ENCODE measurements at places on chromosomes 1 and 21. TPM values are rescaled to one million over a fixed set of nuclear protein-coding genes. Genes with fewer than 3 reads are reported as not detected.
A peak's percentile ranks its signal among the peaks of the same experiment; 100 is the strongest.

Gene NUAK2
- 1.7 TPM for total RNA-seq

Gene PBX1
- total RNA-seq = 0.04 TPM

Gene MMP23B
- 2.3 TPM for total RNA-seq

Gene S100B
- total RNA-seq = 10.5 TPM

Gene EXO1
- 91.8 TPM for total RNA-seq

- peaks cover 8% of the 10 kb centered on the region for H3K4me1 ChIP-seq
- no peak for DNase-seq
- no peak overlapping the region for H3K4me3 ChIP-seq
- H3K27me3 ChIP-seq = no peaks in the 10 kb centered on the region
These were observed 10.1 kb downstream of the ATG4C start for GRCh38 chr1:62794053-62794452.

- no peak overlapping the region for H3K4me3 ChIP-seq
- H3K27ac ChIP-seq = no peak overlapping the region
- peaks cover 2% of the 10 kb centered on the region for H3K4me1 ChIP-seq
- H3K27me3 ChIP-seq = peaks cover 40% of the 10 kb centered on the region
- DNase-seq = no peak
These were observed 226.0 kb downstream of the NPHP4 start for GRCh38 chr1:5765997-5766913.

- peaks cover 9% of the 10 kb centered on the region for H3K27me3 ChIP-seq
- no peak overlapping the region for H3K4me3 ChIP-seq
These were observed 16.2 kb upstream of the MYOG start for GRCh38 chr1:203101813-203102634.

DNA sequence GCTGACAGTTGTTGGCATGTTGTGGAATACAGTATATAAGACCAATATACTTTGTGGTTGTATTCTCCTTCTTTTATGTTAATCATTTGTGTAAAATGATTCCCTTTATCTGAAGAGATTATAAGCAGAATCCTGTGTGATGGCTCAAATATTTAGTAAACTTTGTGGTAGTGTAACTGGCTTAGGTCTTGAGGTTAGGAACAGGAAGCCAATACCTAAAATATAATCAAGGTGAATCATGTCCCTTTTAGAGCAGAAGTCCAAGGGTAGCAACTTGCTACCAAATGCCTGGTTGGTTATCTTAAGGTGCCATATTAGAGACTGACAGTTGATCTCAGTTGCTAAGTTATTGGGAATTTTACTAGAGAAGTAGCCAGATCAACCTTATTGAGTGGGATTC is 398.5 kb upstream of the ADAMTS5 start:
- no peaks in the 10 kb centered on the region for H3K36me3 ChIP-seq
- no peak for DNase-seq
- H3K4me3 ChIP-seq = no peak overlapping the region

- peaks cover 2% of the 10 kb centered on the region for H3K4me1 ChIP-seq
- no peak overlapping the region for H3K4me3 ChIP-seq
- DNase-seq = no peak
These were observed 353.8 kb upstream of the PTBP2 start for GRCh38 chr1:96367791-96368190.

DNA sequence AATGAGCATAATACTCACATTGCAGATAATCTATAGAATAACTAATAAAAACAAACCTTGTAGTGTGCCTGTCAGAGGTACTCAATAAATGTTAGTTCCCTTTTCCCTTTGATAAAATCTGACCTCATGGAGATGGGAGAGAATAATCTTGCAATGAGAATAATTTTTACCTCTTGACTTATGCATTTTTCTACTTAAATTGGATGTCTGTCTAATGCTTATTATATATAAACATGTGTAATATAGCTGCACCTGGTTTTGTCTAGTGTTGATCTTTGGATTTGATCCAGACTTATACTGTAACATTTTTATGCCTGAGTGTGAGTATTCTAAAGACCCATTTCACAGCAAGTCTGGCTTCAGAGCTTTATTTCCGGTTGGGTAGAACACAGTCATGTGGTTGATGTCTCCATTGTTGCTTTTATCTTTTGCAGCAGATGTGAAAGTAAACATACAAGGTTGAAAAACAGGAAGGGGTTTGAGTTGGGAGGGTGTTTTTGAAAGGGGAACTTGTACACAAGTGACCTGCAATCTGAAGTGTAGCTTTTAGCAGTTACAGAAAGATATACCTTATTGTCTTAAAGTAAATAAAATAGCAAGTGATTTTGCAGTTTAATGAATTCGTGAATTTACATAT is 12.4 kb downstream of the EPB41 start:
- H3K27me3 ChIP-seq = no peaks in the 10 kb centered on the region
- H3K4me1 ChIP-seq = peaks cover 51% of the 10 kb centered on the region
- no peak for DNase-seq
- peak overlapping the region; percentile 81 for H3K27ac ChIP-seq
- peaks cover 5% of the 10 kb centered on the region for H3K36me3 ChIP-seq

- H3K4me1 ChIP-seq = no peaks in the 10 kb centered on the region
- no peak for DNase-seq
- peaks cover 6% of the 10 kb centered on the region for H3K27me3 ChIP-seq
These were observed 196.7 kb downstream of the PBX1 start for GRCh38 chr1:164755690-164756089.

DNA sequence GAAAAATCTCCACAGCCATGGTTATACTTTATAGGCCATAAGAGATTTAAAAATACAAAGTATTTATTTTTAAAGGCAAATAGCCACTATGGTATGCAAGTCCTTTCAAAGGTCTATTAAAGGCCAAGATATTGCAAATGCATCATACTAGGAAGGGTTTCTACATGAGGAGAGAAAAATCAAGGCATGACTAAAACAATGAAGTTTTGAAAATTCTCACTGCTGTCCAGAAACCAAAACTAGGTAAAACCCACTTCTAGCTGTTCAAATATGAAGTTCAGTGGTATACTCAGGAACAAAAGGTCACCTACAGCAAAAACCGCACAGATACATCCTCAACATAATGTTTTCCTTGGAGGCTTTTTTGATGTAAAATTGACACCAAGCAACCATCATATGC is 75.0 kb downstream of the EPS15 start:
- DNase-seq = no peak
- H3K27me3 ChIP-seq = no peaks in the 10 kb centered on the region
- H3K4me1 ChIP-seq = peaks cover 24% of the 10 kb centered on the region

DNA sequence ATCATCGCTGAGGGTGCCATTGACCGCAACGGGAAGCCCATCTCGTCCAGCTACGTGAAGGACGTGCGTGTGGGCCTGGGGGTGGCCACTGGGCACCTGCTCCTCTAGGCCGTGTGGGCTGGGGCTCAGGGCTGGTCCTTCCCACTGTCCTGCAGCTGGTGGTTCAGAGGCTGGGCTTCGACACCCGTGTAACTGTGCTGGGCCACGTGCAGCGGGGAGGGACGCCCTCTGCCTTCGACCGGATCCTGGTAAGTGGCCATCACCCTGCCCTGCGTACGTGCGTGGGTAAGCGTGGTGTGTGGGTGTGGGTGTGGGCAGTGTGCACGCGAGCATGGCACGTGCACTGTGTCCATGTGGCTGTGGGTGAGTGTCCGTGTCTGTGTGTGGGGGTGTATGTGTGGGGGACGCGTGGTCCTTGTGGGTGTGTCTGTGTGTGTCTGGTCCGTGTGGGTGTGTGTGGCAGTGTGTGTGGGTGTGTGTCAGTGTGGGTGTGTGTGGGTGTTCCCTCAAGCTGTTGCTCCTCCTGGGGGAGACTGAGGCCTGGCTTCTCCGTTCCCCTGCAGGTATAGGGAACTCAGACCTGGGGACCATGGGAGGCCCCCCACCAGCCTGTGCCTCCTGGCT is 16.5 kb downstream of the PFKL start:
- no peak for DNase-seq
- H3K36me3 ChIP-seq = no peaks in the 10 kb centered on the region
- H3K4me1 ChIP-seq = no peaks in the 10 kb centered on the region
- no peak overlapping the region for H3K4me3 ChIP-seq

GRCh38 chr1:91779548-91780021 is 106.4 kb downstream of the TGFBR3 start:
- H3K36me3 ChIP-seq = peaks cover 2% of the 10 kb centered on the region
- H3K27ac ChIP-seq = no peak overlapping the region
- H3K4me3 ChIP-seq = no peak overlapping the region
- H3K27me3 ChIP-seq = no peaks in the 10 kb centered on the region
- H3K4me1 ChIP-seq = peaks cover 4% of the 10 kb centered on the region

DNA sequence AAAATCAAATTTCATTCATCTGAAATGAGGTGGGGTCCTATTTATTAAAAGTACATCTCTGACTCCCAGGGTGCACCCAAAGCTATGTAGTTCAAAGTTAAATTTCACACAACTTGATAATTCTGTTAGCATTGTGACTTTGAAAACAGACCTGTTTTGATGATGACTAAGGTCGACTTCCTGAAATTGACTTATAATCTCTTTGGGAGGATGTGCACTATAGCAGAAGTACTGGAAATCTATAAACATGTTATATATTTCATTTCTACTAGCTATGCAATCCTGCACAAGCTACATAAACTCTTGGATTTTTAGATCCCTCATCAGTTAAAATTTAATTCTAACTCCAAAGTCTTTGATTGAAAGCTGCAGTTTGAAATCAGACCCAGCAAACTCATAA is 507.6 kb downstream of the NEGR1 start:
- DNase-seq = no peak
- no peaks in the 10 kb centered on the region for H3K27me3 ChIP-seq
- H3K4me1 ChIP-seq = no peaks in the 10 kb centered on the region
- H3K4me3 ChIP-seq = no peak overlapping the region

GRCh38 chr1:245306020-245306419 is 151.2 kb downstream of the KIF26B start:
- H3K4me3 ChIP-seq = no peak overlapping the region
- peaks cover 24% of the 10 kb centered on the region for H3K27me3 ChIP-seq
- H3K36me3 ChIP-seq = no peaks in the 10 kb centered on the region
- H3K27ac ChIP-seq = no peak overlapping the region

DNA sequence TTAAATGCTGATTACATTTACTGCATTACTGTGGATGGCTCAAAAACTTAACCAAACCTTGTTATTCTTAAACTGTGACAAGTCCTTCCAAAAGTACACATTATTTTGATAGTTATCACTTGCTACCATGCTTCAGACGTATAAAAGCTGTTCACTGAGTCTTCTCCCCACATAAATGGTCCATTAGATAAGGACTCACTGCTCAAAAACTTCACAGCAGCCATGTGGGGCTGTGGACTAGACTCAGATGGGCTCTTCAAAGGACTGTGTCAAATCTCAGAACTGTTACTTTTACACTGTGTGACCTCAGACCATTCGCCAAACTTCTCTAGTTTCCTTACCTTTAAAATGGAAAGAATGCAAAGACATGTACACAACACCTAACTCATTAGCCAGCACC is 11.6 kb downstream of the SCAF4 start:
- H3K4me1 ChIP-seq = peaks cover 67% of the 10 kb centered on the region
- no peak overlapping the region for H3K27ac ChIP-seq
- no peak for DNase-seq
- H3K36me3 ChIP-seq = peaks cover 27% of the 10 kb centered on the region
- no peak overlapping the region for H3K4me3 ChIP-seq

DNA sequence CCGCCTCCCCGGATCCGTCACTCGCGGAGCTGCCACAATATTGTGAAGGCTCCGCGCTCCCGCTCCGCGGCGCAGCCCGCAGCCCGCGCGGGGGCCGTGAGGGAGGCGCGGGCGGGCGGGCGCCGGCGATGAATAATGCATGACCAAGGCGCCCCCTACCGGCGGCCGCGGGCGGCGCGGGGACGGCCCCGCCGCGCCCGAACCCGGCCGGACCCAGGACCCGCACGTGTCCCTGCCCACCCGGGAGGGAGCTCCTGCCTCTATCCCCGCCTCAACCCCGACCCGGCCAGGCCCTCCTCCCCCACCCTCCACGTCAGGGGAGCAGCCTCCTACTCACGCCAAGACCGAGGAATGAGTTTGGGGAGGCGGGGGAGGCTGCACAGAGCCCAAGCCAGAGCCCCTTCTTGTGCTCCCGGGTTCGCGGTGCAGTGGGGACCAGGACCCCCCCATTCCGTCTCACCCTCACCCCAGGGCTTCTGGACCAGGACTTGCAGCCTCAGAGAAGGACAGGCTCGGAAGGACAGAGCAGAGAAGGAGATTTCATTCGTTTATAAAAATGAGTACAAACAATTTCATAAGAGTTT is 70.8 kb upstream of the CASZ1 start:
- peaks cover 65% of the 10 kb centered on the region for H3K27me3 ChIP-seq
- peaks cover 10% of the 10 kb centered on the region for H3K4me1 ChIP-seq
- DNase-seq = peak; percentile 68
- H3K36me3 ChIP-seq = no peaks in the 10 kb centered on the region
- no peak overlapping the region for H3K27ac ChIP-seq
- no peak overlapping the region for H3K4me3 ChIP-seq

- H3K36me3 ChIP-seq = no peaks in the 10 kb centered on the region
- H3K4me1 ChIP-seq = peaks cover 39% of the 10 kb centered on the region
- DNase-seq = no peak
These were observed 45.5 kb downstream of the IER5 start for GRCh38 chr1:181133969-181134418.

GRCh38 chr1:9164532-9164900 is 35.6 kb upstream of the GPR157 start:
- no peak overlapping the region for H3K27ac ChIP-seq
- DNase-seq = no peak
- peaks cover 9% of the 10 kb centered on the region for H3K4me1 ChIP-seq
- no peaks in the 10 kb centered on the region for H3K36me3 ChIP-seq
- H3K27me3 ChIP-seq = no peaks in the 10 kb centered on the region

- DNase-seq = peak; percentile 9
- peak overlapping the region; percentile 57 for H3K27ac ChIP-seq
- H3K27me3 ChIP-seq = no peaks in the 10 kb centered on the region
- no peak overlapping the region for H3K4me3 ChIP-seq
- H3K36me3 ChIP-seq = no peaks in the 10 kb centered on the region
- H3K4me1 ChIP-seq = peaks cover 19% of the 10 kb centered on the region
These were observed 88.0 kb upstream of the ZNF648 start for GRCh38 chr1:182149411-182149965.

GRCh38 chr1:58789322-58789856 is 5.5 kb upstream of the JUN start:
- peaks cover 18% of the 10 kb centered on the region for H3K36me3 ChIP-seq
- no peak overlapping the region for H3K4me3 ChIP-seq

DNA sequence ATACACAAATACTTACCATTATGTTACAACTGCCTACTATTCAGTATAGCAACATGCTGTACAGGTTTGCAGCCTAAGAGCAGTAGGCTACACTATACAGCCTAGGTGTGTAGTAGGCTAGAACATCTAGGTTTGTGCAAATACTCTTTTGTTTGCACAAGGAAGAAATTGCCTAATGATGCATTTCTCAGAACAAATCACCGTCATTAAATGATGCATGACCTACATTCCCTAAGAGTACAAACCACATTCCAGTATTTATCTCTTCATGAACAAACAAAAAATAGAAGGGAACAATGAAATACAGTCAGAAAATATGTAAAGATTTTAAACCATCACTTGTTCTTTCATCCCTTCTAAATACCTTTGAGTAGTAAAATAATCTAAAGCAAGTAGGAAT is 109.7 kb upstream of the HP1BP3 start:
- peaks cover 14% of the 10 kb centered on the region for H3K36me3 ChIP-seq
- no peaks in the 10 kb centered on the region for H3K27me3 ChIP-seq
- H3K4me3 ChIP-seq = no peak overlapping the region
- no peak overlapping the region for H3K27ac ChIP-seq
- no peak for DNase-seq
- H3K4me1 ChIP-seq = no peaks in the 10 kb centered on the region

Data from activated naive CD8-positive, alpha-beta T cell treated with anti-CD3 and anti-CD28 coated beads for 36 hours (primary cell).